Left ventricle myocardium superior (tissue), 1 donor: ENCODE measurements at places on chromosomes 2 and 18. TPM values are rescaled to one million over a fixed set of nuclear protein-coding genes. Genes with fewer than 3 reads are reported as not detected.

- DNase-seq = no peak
These were observed 618 bp upstream of the CHN1 start for GRCh38 chr2:175005733-175006264.

- peak; percentile 31 for DNase-seq
These were observed 83.7 kb downstream of the TTC32 start for GRCh38 chr2:19818039-19818438.

The MYOM1 gene
- total RNA-seq = 724 TPM

The SGPP2 gene
- 30.6 TPM for total RNA-seq

DNA sequence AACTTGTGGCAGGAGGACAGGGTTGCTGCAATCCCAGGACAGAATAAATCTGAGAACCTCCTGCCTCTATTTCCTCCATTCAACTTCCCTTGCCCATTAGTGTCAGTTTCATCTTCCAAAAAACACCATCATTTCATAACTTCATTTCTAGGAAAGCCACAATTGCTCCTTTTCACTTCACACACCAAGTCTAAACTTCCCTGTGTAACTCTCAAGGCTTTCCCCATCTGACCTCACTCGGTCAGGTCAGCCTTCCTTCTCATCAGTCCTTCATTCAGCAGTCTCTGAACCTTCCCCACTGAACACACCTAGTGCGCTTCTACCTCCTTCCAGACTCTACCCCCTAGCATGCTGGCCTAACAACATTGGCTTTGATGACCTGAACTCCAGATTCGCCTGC lies 35.8 kb downstream of the TCF7L1 start:
- no peak for DNase-seq

The BUB1 gene
- 0.82 TPM for total RNA-seq

DNA sequence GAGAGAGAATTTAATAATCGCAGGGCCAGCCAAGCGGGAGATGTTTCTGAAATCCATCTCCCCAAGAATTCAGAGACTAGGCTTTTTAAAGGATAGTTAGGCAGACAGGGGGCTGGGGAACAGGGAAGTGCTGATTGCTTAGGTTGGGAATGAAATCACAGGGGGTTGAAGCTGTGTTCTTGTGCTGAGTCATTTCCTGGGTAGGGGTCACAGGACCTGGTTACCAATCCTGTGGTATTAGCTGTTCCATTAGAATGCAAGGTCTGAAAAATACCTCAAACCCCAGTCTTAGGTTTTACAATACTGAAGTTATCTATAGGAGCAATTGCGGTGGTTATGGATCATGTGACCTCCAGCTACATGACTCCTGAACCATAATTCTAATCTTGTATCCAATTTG lies 4.6 kb downstream of the SP140 start:
- DNase-seq = no peak

The SALL3 gene
- not detected for total RNA-seq
